Activated T-helper 1 cell treated with anti-CD3 and anti-CD28 coated beads, Interleukin-12 subunit alpha, Interleukin-12 subunit beta, Interleukin-2, Interleukin-4 antibody, amounts not matched to agents 30 ng/mL and 10 ng/mL and 1 ng/mL, durations not matched to agents 14 hours and 24 hours and 36 hours (primary cell): ENCODE measurements at places on chromosomes 1 and 21.

GRCh38 chr1:150808846-150809245 lies 786 bp upstream of the CTSK start:
- DNase-seq, result no peak

DNA sequence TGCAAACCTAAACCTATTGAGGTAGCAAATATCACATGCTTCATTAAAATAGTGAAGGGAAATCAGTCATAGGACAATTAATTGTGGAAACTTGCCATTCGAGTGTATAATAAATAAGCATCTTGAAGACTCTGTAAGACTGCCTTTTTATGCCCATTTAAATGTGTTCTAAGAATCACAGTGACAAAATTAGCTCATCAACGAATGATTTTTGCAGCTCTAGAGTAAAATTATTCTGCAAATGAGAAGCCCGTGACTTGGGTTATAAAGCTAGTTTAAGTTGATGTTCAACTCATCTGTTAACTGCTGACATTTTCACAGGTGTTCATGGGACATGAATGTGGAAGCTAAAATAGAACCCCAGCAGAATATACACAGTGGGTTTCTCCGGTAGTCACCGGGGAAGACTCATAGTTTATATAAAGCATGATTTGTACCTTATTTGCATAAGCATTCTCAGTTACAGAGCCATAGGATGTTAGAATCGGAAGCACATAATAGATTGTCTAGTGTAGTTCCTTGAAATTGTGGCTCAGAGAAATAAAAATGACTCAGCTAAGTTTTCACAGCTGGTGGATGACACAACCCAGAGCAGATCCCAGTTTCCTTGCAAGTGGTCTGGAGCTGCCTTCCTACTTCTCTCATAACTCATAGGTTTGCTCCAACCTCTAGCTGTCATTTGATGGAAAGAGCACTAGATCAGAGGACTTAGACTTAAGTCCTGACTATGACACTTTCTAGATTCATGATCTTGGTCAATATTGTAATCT lies 107.3 kb downstream of the UCHL5 start:
- no peak for DNase-seq

DNA sequence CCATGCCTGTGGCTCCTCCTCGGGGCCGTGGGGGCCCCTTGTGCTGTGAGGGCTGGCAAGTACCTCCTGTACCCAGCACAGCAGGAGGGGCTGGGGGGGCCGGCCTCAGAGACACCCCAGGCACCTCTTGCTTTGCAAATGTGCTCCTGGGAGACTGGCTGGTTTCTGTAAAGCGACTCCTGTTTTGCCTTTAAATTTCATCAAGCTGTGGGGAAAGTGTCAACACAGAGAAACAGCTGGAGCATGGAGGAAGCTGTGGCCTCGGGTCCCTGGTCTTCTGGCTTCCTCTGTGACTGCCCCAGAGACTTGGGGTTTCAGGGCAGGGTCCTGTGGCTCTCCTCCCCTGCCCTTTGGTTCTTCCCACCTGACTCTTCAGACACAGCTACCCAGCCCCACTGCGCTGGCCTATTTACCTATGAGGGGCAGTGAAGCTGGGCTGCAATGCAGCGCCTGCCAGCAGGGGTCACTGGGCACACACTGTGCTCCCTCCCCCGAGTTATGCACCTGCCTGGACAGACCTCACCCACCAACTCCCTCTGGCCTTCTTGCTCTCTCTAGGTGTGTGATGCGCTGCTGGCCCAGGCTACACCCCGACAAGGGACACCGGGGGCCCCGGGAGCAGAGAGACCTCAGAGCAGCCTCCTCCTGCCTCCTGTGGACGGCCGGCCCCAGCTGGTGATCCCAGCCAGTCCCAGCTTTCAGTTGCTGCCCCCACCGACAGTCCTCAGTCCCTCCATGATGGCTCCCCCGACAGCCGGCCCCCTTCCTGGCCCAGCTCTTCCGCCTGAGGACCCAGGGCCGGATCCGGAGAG lies 17.6 kb upstream of the PEX10 start:
- no peak for DNase-seq

- DNase-seq, result no peak
Observed at GRCh38 chr1:33433509-33434362, 2.8 kb upstream of the PHC2 start.

DNA sequence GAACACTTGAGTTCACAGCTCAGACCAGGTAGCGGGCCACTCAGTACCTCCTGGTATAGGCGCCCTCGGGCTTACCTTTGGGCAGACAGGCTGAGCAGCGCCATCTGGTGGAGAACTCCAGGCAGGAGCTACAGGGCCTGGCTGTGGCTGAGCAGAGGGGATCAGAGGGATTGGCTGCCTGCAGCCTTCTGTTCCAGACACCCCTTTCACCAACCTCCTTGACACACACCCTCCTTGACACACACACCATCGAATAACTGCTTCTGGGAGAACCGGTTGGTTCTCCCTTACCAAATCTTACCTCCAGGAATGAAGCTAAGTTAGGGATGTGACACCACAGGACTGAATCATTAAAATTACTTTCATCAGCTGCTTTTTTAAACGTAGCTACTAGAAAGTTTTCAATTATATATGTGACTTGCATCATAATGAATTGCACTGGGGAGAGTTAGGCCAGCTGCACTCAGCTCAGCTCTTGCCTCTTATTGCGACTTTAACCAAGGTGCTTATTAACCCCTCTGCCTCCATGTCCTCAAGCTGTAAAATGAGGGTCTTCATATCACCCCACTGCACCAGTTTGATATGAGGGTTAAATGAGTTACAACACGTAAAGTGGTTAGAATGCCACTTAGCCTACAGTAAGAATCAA lies 6.6 kb downstream of the LIN28A start:
- peak; percentile 75 for DNase-seq

DNA sequence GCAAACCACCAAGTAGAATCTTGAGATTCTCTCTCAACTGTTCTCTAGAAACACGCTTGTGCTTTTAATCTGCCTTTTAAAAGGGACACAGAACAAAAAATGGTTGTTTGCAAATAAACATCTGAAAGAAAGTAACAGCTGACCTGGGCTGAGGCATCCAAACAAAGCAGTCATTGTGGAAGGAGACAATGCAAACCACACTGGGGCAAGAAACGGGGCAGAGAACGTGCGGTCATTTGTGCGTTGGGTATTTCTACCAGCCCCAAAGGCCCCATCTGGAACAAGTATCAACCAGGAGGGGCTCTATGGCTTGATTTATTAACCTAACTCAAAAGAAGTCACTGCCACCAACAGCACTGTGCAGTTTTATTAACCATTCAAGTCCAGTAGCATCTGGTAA lies 6.0 kb downstream of the STMN1 start:
- DNase-seq, result no peak

- no peak for DNase-seq
Observed at GRCh38 chr1:211640301-211640630, 35.2 kb downstream of the NEK2 start.

GRCh38 chr1:149945206-149945605 lies 8.5 kb upstream of the MTMR11 start:
- no peak for DNase-seq

DNA sequence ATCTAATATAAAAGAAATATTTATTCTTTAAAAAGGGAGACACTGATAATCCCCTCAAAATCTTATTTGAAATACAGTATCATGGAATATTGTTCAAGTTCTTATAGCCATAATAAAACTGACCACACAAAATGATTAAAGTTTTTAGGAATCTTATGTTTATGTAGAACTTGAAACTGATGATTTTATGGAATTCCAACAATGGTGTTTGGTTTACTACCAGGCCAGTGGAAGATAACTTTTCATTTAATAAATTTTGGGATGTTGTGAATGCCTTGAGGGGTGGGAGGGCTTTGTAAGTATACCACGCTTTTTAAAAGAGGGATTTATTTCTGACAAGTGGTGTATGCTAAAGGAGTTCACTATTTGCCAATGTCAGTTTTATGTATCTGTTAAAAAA lies 87.7 kb downstream of the RAB3GAP2 start:
- no peak for DNase-seq

DNA sequence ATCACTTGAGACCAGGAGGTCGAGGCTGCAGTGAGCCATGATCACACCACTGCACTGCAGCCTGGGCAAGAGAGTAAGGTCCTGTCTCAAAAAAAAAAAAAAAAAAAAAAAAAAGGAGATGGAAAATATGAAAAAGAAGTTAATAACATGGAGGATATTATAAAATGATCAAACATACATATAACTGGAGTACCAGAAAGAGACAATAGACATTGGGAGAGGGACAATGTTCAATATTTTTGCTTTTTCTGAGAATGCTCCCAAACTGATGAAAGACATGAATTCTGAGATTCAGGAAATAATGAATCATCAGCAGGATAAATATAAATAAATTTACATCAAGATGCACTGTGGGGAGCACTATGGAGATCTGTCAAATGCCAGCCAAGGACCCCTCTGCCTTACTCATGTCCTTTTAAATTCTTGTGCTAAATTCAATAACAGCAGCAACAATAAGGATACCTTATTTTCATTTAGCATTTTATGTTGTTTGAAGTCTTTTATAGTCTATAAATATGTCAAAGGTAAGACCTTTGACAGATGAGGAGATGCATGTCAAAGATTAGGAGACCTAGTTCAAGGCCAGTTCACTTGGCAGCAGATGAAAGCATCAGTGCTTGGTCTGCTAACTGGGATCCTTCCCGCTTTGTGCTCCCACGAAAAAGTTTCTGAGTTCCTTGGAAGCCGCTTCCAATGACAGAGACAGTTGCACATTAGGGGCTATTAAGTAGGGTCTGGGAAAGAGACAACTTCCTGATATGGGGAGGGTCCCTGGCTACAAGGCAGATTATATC lies 97.7 kb downstream of the TLR5 start:
- no peak for DNase-seq

DNA sequence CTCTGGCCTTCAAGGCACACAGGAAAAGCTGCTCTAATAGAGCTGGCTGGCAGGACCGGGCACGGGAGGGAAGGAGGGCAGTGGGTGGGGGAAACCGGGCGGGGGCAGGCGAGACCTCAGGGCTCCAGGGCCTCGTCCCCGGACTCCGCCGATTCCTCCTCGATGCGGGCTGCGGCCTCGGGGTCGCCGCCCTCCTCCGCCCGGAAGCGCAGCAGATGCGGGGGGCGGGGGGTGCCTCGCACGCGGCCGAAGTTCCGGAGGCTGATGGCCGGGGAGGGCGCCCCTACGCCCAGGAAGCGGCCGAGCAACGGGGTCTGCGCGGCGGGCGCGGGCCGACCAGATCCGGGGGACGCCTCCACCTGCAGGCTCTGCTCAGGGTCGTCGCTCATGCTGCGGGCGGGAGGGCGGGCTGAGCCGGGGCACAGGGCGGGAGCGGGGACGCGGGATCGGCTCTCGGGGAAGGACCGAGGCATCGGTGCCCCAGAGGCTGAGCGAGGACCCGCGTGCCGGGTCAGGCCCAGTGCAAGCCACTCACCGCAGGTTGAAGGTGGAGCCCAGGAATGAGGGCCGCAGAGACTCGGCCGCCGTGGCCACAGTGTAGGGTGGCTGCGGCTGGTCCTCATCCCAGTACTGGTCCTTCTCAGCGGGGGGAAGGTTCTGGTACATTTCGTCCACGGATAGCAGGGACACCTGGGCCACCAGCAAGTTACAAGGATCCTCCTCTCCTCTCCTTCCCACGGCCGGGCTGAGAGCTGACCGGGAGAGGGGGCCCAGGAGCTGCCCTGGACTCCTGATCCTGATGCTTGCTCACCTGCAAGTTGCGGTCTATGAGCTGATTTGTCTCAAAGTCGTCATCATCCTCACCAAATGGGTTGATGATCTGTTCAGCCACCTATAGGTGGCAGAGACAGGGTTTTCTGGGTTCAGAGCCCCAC lies 3.6 kb downstream of the BEST4 start:
- DNase-seq, result no peak

GRCh38 chr1:21149430-21149854 lies 27.3 kb downstream of the EIF4G3 start:
- DNase-seq, result no peak

DNA sequence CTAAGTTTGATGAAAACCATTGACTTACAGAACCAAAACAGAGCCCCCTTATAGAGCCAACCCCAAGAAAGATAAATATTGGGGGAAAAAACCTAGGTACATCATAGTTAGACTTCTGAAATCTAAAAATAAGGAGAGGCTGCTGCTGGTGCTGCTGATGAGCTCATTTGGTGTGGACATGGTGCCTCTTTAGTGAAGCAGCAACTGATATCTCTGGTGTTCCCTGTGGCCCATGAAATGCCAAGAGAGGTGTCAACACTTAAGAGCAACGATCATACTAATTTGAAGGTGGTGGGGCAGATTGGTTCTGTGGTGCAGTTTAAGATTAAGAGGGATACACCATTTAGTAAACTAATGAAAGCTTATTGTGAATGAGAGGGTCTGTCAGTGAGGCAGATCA lies 35.9 kb downstream of the ST3GAL3 start:
- no peak for DNase-seq

GRCh38 chr1:210689826-210690225 lies 361.1 kb downstream of the HHAT start:
- DNase-seq, result no peak

DNA sequence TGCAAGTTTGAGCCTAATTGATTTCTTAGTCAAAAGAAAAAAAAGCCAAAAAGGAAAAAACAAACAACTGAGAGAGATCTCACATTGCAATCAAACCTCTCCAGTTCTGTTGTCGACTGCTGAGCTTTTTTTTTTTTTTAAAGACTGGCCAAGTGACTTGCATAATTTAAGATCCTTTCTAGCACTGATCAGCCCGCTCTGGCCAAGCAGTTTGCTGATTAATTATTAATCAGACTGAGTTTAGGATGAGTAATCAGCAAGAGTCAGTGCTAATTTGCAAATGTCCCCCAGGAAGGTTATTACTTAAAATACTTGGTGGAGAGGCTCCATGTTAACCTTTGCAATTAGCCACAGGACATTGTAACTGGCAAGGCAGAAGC lies 39.3 kb downstream of the HMGB4 start:
- DNase-seq, result no peak

- DNase-seq, result peak; percentile 63
Observed at GRCh38 chr1:30782361-30783255, 25.0 kb upstream of the LAPTM5 start.

DNA sequence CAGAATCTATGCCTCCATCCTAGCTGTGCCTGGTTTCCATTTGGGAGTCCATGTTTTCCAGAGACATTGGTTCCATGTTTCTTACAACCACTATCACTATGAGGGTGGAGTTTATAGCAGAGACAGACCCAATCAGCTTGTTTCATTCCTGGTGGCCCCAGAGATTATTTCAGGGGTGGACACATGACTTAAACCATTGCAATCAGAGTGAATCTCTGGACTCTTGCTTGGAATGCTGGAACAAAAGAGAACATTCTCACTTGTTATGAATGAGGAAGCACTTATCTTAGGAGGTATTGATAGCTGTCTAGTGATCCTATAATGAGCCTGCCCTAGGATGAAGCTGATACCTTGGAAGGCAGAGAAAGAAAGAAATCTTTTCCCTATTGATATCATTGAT lies 250.3 kb downstream of the ATG4C start:
- DNase-seq, result no peak

- DNase-seq, result no peak
Observed at GRCh38 chr1:25098717-25099116, 133.6 kb downstream of the SYF2 start.

- DNase-seq, result no peak
Observed at GRCh38 chr1:100152271-100152670, 19.3 kb downstream of the TRMT13 start.
